ENCODE measurements at places on chromosomes 1 and 21.

- no peak for DNase-seq
Observed at GRCh38 chr21:15514073-15514946, 215.5 kb upstream of the USP25 start.

DNA sequence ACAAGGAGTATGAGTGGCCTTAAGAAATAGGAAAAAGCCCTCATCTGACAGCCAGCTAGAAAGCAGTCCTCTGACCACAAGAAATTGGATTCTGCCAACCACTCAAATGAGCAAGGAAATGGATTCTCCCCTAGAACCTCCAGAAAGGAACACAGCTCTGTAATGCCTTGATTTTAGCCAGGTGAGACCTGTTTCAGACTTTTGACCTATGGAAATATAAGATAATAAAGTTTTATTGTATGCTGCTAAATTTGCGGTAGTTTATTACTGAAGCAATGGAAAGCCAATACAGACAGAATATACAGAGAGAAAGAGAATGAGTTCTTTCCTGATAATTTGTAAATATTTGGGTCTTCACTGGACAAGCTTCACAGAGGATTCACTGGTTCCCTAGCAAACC, 28.8 kb upstream of the SELE start:
- no peak for DNase-seq

- no peak for DNase-seq
Observed at GRCh38 chr21:33848249-33848953, 67.2 kb downstream of the ATP5PO start.

GRCh38 chr1:147545133-147545532, 3.8 kb downstream of the BCL9 start:
- peak; percentile 35 for DNase-seq

GRCh38 chr21:41703857-41704501, 62.9 kb downstream of the RIPK4 start:
- DNase-seq, result peak; percentile 51

Measured in H7 (cell line).